Activated CD4-positive, alpha-beta memory T cell treated with anti-CD3 and anti-CD28 coated beads for 36 hours (primary cell): ENCODE measurements at places on chromosomes 6 and 20.

- no peak for DNase-seq
Measured at GRCh38 chr6:101741474-101742171, 348.1 kb downstream of the GRIK2 start.

DNA sequence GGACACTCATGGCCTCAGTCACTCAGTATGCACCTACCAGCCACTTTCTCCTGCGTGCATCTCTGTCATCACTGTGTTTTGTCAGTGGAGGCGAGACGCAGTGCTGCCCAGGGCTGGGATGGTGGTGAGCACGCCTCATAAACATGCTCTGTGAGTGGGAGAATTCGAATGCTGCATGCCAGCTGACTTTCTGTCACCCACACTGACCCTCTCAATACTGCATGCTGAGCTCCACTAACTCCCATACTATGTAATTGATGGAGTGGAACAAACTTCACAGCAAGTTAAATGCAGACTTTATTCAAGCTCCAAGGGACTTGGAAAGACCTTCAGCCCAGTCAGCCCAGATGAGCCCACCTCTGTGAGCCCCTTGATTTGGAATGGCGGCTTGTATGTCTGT lies 22.7 kb upstream of the GGTLC1 start:
- no peak for DNase-seq

- DNase-seq = no peak
Measured at GRCh38 chr6:80438772-80439171, 332.3 kb downstream of the BCKDHB start.

- DNase-seq = no peak
Measured at GRCh38 chr6:72857791-72858585, 236.1 kb downstream of the KCNQ5 start.

DNA sequence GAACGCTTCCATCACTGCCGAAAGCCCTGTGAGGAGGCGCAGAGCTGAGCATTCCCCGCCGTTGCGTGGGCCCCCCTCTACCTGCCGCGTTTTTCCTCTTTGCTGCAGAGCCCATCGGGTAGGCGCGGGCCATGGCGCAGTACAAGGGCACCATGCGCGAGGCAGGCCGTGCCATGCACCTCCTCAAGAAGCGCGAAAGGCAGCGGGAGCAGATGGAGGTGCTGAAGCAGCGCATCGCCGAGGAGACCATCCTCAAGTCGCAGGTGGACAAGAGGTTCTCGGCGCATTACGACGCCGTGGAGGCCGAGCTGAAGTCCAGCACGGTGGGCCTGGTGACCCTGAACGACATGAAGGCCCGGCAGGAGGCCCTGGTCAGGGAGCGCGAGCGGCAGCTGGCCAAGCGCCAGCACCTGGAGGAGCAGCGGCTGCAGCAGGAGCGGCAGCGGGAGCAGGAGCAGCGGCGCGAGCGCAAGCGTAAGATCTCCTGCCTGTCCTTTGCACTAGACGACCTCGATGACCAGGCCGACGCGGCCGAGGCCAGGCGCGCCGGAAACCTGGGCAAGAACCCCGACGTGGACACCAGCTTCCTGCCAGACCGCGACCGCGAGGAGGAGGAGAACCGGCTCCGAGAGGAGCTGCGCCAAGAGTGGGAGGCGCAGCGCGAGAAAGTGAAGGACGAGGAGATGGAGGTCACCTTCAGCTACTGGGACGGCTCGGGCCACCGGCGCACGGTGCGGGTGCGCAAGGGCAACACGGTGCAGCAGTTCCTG lies 693 bp downstream of the FAM50B start:
- DNase-seq = no peak

DNA sequence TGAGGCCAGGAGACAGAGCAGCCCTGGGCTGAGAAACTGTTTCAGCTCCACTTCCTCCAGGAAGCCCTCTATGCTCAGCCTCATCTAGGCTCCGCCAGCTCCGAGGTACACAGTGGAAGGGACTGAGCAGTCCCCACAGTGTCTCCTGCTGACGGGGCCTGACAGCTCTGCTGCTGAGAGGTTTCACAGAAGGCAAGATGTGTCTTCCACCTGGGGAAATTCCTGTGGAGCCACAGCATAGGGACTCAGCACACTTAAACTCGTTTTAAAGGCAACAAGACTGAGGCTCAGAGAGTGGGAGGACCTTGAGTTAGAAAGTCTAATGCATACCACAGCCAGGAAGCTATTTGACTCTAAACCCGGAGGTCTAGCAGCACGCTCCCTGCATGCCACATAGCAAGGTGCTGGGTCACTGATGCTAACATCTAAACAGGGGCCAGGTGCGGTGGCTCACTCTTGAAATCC lies 6.8 kb downstream of the ADA start:
- DNase-seq = peak; percentile 66

DNA sequence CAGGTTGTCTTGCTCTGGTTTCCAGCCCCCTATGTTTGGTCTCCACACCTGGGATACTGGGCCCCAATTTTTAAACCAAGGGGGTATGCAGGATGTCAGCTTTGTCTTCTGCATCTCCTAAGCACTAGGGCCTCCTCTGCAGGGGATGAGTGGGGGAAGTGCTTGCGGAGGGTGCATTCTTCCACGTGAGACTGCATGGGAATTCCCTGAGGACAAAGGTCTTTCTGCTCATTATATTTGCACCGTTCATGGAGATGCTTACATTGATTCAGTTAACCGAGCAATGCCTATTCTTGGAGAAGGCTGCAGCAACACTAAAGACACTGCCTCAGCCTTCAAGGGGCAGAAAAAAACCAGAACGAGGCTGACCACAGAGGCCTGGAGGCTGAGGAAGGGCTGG lies 45.4 kb downstream of the RAB44 start:
- DNase-seq = no peak

DNA sequence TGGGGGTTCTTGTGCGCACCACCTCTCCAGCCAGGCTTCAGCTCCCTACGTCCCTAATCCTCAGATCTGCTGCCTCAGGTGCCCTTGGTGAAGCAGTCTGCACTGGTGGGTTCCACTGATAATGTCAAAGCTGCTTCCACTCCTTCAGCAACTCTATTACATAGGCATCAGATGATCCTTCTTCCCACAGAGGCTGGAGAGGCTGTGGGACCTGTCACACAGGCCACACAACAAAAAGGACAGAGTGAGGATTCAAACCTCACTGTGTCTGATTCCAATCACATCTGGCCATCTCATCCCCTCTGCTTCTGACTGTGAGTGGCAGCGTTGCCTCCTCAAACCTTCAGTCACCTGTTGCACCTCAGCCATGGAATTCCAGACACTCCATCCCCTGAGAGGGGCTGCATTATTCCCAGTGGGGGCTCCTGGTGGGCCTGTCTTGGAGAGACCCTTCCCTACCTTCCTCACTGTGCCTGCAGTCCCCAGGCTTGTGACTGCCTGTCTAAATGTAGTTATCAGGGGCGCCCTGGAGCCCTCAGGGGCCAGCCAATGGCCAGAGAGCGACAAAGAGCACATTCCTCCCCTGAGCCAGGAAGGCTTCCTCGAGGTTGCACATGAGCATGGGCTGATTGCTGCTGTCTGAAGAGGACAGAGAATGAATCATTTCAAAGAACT lies 211.4 kb upstream of the ECI2 start:
- no peak for DNase-seq

GRCh38 chr20:11810311-11811083 lies 107.2 kb upstream of the BTBD3 start:
- no peak for DNase-seq

- no peak for DNase-seq
Measured at GRCh38 chr6:141866731-141867497, 265.8 kb upstream of the GJE1 start.

- DNase-seq = no peak
Measured at GRCh38 chr6:30747902-30748769, 3.8 kb upstream of the IER3 start.

GRCh38 chr20:2298116-2298515 lies 2.3 kb downstream of the TGM3 start:
- no peak for DNase-seq

DNA sequence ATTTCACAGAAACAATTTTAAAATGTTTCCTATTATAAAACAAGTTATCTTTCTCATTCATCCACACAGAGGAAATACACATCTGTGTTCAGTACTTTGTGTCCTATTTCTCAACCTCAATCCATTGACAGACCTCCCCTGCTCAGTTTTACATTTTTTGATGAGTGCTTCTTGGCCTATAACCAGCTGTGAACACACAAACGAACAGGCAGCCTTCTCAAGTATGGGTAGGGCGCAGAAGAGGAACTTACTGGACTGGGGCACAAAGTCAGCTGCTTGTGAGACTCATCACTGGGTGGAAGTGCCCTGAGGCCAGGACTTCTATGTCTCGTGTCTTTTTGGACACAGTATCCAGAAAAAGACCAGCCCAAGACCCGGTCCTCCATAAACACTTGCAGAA lies 2.8 kb downstream of the RPS6KA2 start:
- DNase-seq = no peak

DNA sequence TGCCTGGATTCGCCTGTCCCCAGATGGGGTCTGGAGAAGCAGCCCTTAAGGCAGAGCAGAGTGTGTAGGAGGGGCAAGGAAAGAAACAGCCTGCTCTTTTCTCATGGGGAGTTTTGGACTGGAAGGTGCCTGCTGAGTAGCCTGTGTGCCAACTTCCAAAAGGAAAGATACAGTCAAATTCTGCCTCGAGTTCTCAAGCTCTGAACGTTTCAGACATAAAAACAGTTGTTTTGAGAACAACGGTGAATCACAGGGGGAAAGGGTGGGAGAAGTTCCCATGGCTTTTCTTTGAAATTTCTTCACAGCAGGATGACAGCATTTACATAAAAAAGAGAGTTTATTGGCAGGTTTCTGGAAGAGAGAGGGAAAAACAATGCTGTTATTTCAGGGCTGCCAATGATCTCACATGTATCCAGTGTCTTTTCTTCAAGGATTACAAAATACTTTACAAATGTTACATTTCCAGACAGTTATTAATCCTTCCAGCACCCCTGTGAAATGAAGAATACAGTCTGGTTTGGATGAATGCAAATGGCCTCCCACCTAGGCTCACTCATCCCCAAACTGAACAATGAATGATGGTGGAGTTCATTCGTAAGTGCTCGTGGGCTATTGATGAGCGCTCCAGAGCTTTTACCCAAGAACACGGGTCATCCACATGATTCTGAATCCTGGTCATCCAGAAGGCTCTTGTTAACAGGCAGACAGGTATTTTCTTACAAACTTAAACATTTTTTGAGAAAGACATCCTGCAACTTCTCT lies 33.8 kb upstream of the ECI2 start:
- no peak for DNase-seq

DNA sequence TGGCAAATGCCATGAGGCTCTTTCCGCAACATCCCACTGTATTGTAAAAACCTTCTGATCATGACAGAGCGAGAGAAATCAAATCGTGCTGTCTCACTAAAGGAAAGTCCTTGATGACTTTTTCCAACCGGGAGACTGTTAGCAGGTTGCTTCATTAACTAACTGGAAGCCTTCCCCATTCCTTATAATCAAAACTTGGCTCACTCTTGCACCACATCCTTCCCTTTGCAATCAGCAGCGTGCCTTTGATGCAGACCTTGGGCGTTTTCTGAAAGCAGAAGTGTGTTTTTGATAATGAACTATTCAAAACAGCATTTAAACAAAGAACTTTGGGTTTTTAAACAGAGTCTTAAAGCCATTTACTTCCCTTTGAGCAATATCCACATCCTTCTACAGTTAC lies 96.2 kb upstream of the CNR1 start:
- no peak for DNase-seq

DNA sequence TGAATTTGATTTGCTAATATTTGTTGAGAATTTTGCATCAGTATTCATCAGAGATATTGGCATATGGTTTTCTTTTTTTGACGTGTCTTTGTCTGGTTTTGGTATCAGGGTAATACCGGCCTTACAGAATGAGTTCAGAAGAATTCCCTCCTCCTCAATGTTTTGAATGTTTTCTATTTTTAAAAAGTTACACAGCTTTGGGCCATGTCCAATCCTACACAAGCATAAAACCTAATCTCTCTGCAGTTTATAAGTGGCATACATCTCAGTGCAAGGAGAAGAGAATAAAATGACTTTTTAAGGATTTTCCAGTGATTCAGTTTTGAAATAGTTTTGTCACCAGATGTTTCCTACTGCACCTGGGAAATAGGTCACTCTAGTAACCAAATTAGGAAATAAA lies 185.5 kb downstream of the COL12A1 start:
- DNase-seq = no peak

DNA sequence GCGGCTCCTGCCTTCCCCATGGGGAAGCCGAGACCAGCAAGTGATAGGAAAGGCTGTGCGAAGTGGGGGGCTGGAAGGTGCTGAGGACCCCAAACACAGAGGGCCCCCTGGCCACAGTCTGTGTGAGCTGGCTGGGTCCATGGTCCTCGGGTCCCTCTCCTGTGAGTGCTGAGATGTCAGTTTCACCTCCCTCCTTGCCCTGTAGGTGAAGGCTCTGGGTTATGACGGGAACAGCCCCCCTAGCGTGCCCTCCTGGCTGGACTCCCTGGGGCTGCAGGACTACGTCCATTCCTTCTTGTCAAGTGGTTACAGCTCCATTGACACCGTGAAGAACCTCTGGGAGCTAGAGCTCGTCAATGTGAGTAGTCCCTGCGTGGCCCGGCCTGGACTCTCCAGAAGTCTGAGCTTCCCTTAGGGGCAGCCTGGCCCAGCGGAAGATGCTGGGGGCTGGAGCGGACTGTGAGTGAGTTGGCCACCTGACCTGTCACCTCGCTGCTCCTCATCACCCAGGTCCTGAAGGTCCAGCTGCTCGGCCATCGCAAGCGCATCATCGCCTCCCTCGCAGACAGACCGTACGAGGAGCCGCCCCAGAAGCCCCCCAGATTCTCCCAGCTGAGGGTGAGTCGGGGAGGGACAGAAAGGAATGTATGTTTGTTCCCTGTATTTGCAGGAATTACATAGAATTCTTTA lies 61.7 kb downstream of the TCP11 start:
- no peak for DNase-seq

GRCh38 chr20:56014998-56015397 lies 9.7 kb upstream of the CBLN4 start:
- no peak for DNase-seq

GRCh38 chr6:12147557-12148316 lies 135.6 kb downstream of the HIVEP1 start:
- no peak for DNase-seq

DNA sequence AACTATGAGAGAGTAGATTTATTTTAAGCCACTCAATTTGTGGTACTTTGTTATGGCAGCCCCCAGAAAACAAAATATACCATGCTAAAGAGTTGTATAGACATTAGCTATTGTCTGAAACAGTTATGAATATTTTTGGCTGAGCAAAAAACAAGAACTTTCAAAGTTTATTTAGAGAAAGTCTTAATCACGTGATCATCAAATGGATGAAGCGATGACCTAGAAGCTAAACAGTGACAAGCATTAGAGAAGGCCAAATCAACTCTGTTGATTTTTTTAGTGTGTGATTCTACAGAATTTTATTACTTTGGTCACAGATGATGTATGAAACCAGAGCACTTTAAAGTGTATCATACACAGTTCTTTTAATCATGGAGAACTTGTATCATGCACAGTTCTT lies 1247.9 kb upstream of the MAP3K7 start:
- no peak for DNase-seq

GRCh38 chr20:58755062-58755697 lies 62.6 kb downstream of the NPEPL1 start:
- no peak for DNase-seq

- DNase-seq = no peak
Measured at GRCh38 chr20:2348336-2348735, 32.4 kb upstream of the TGM6 start.

- no peak for DNase-seq
Measured at GRCh38 chr20:51420111-51420510, 122.4 kb downstream of the NFATC2 start.
